ENCODE measurements at places on chromosomes 2 and 18.
A peak's percentile ranks its signal among the peaks of the same experiment; 100 is the strongest.

DNA sequence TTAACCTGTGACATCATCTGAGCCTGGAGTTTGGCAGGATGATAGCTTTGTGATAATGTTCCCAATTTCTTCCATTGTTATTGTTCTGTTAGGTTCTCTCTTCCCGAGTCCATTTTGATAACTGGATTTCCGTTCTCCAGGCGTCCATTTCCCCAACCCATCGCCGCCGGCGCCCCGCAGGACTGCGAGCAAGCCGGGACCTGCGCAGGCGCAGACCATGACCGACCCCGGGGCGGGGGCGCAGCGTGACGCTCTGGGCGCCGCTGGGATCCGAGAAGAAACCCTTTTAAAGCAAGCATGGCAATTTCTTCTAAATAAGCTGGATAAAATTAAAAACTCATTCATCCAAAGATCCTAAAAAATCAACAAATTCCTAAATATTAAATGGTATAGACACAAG is at the start of gene SLC25A52:
Gene SLC25A52 (minus strand): TSS at position 186 of the 400 bp plus-strand sequence. CDS start 219 bp downstream, outside the sequence.
- DNase-seq, result no peak

DNA sequence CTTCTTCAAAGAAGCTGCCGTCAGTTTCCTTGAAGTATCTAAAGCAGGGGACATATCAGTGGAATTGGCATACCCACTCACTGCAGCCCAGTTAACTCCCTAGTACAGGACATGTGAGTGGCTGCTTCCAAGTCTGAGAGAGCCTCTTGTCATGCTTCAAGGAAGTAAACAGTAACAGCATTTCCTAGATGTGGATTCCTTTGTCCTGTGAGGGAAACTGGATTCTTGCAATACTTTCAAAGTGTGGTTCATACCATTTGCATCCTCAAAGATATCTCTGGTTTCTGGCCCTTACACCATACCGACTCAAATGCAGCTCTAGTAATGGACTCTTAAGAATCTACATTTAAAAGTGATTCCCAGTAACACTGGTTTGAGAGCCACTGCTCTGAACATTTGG is 87.2 kb downstream of the ESCO1 start:
- no peak for DNase-seq

- peak; percentile 68 for DNase-seq
Measured at GRCh38 chr2:145692971-145693478, 1173.1 kb upstream of the ZEB2 start.

- DNase-seq, result no peak
Measured at GRCh38 chr2:167052825-167053224, 164.5 kb downstream of the XIRP2 start.

DNA sequence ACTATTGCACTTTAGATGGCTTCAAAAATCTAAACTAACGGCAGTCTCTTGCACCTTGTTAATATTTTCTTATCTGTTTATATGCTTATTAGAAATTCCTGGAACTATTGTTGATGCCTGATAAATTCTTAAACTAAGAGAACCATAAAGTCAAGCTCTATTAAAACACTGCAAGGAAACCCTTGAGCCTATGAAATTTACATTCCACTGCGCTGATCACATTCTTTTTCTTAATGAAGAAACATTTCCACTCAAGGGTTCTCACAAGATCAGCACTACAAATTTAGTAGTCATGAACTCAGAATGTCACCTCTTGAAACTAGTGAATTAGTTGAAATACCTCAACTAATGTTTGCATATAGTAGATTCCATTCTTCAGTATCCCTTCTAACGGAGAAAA is 331.8 kb upstream of the SLC8A1 start:
- no peak for DNase-seq

DNA sequence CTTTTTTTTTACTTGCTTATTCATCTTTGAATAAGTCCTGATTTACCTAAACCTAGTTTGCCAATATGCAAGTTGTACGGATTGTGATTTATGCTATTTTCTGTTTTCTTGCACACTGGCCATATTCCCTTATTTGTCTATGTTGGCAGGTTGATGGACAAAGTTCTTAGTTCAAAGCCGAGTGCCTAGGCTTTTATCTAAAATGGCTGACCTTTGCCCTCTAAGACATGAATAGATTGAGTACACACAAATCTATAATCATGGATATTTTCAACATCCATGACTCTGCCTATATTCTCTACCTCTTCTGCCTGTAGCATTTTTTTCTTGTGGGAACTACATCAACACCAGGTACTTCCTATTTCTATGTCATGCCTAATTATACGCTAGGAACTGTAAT is 171.7 kb downstream of the TMEFF2 start:
- DNase-seq, result no peak

- DNase-seq, result no peak
Measured at GRCh38 chr2:59019566-59020159, 778.5 kb upstream of the FANCL start.

- DNase-seq, result no peak
Measured at GRCh38 chr18:10249801-10250200, 204.6 kb upstream of the APCDD1 start.

- no peak for DNase-seq
Measured at GRCh38 chr2:233852056-233852455, 2.3 kb downstream of the HJURP start.

GRCh38 chr2:97961534-97961933 is 34.2 kb downstream of the TMEM131 start:
- no peak for DNase-seq

- no peak for DNase-seq
Measured at GRCh38 chr2:233847248-233847898, 7.0 kb downstream of the HJURP start.

GRCh38 chr18:40469316-40469715 is 1485.7 kb upstream of the PIK3C3 start:
- DNase-seq, result no peak

- no peak for DNase-seq
Measured at GRCh38 chr2:240412211-240412861, 23.1 kb upstream of the GPC1 start.

DNA sequence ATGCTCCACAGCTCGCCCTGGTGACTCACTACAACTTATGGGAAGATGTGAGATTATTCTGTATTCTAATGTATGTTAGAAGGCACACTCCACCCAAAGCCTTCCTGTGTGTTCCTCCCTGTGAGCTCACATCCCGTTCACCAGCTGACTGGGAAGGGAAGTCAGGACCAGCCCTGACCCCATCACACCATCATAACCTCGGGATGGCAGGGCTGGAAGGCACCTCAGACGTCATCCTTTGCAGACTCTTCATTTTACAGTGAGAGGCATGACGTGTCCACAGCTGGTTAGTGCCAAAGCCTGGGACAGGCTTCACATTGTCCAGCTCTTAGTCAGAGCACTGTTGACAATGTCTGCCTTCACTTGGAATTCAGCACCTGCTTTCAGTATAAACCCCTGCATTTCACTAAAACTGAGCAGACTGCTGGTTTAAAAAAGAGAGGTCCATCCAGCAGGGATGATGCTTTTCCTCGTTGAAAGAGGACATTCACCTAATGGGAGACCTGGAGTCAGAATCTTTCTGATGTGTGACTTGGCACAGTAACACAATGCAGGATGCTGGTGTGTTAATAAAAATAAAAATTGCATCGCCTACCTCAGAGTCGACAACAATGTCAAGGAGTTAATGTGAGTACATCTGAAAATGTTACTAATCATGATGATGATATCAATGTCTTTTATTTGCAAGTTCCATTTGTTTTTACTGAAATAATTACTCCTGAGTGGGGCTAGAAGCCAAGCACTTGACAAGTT is 418.0 kb upstream of the TNP1 start:
- no peak for DNase-seq

GRCh38 chr2:26757873-26758789 is 6.0 kb upstream of the SLC35F6 start:
- DNase-seq, result no peak

DNA sequence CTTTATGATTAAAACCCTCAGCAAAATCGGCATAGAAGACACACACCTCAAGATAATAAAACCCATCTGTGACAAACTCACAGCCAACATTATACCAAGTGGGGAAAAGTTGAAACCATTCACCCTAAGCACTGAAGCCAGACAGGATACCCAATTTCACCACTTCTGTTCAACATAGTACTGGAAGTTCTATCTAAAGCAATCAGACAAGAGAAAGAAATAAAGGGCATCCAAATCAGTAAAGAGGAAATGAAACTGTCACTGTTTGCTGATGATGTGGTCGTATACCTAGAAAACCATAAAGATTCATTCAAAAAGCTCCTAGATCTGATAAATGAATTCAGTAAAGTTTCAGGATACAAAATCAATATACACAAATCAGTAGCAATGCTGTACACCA is 16.4 kb upstream of the RPRD1A start:
- no peak for DNase-seq

DNA sequence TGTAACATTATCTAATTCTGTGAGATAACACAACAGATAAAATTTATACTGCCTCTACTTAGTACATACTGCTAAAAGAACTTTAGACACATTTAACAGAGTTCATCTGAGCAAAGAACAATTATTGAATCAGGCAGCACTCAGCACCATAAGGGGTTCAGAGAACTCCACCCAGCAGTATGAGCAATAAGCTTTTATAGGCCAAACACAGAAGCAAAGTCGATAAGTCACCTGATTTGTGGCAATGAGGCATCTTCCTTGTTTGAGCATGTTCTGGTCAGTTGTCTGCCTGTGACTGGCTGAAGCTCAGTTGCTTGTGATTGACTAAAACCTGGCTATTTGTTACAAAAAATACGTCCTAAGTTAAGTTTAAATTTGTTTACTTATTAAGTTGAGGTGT is 746.1 kb upstream of the DDX18 start:
- no peak for DNase-seq

DNA sequence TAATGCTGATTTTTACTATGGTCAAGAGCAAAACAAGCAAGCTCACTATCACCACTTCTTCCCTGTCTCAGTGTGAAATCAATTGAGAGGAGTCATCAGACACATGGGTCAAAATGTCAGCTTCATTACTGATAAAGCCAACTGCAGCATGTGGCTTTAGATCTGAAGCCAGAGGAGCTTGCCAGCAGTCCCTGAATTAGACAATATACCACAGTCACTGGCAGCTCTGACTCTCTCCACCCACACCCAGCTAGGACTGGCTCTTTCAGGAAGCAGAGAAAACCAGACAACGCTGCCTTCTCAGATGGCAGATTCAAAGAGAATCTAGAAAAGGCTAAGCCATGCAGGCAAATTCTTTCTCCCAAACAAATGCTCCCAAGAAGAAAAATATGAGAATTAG is 20.0 kb upstream of the ASB18 start:
- DNase-seq, result no peak

- no peak for DNase-seq
Measured at GRCh38 chr18:74652392-74652988, 54.8 kb downstream of the ZNF407 start.

DNA sequence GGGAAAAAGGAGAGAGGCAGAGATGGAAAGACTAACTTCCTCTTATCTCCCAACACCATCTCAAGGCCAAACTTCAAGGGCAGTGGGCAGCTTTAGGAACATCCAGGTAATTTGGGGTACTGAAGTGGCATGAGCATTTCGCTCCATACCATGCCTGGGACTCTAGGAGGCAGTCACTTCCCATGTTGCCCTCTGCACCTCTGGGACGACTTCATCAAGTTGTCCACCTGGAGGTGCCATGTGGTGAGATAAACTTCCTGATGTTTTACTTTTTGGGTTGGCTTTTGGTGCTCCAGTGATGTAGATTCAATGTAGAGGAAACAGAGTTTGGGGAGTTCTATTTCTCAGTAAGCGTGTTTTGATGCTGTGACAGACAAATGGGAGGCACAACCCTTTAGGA is 56.3 kb upstream of the UPP2 start:
- DNase-seq, result peak; percentile 37

DNA sequence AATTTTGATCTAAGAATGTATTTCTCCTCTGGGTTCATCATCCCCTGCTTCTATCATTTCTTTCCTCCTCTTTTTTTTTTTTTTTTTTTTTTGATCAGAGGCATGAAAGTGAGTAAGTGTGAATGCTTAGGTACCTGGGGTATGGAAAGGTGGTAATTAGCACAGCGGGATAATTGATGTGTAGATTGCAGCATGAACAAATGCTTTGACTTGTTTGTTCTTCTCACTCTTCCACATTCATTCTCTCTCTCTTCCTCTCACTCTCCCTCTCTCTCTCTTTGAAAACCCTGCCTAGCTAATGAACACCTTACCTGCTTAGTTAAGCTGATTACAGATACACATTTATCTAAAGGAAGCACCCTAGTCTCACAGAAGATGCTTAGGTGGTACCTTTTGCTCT is 74.7 kb downstream of the ZEB2 start:
- DNase-seq, result no peak

DNA sequence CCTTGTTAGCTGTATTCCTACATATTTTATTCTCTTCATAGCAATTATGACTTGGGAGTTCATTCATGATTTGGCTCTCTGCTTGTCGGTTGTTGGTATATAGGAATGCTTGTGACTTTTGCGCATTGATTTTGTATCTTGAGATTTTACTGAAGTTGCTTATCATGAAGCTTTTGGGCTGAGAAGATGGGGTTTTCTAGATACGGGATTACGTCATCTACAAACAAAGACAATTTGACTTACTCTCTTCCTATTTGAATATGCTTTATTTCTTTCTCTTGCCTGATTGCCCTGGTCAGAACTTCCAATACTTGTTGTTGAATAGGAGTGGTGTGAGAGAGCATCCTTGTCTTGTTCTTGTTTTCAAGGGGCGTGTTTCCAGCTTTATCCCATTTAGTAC is 569.8 kb upstream of the NRXN1 start:
- DNase-seq, result no peak

DNA sequence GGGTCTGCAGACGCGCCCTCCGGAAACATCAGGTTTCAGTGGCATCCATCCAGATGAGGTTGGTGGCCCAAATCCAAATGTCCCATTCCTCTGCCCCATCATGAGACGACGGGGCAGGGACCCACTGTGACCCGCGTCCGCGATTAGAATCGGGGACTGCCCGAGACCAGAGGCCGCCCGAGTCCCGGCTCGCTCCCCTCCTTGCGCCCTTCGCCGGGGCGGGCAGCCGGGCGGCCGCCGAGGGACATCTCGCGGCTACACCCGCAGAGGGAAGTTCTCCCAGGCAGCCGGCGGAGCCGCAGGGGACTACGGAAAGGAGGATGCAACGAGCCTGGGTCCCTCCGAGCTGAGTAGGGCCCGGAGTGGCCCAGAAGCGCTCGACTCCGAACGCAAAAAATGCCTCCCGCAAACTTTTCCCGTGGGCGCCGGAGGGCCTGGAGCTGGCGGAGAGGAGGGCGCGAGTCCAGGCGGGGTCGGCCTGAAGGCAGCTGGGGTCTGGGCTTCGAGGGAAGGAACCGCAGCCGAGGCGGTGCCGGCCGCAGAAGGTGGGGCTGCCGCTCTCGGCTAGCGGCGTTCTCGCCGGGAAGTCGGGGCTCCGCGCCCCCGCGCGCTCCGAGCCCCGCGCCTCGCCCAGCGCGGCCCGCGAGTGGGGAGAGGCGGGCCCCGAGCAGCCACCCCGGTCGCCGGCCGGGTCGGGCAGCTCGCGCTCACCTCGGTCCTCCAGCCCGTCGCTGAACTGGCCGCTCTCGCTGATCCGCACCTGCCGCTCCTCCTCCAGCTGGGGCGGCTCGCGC is 580 bp downstream of the TMEM163 start:
- DNase-seq, result peak; percentile 25

All from NCI-H524 (cell line).